ENCODE measurements at places on chromosomes 12 and 14.

DNA sequence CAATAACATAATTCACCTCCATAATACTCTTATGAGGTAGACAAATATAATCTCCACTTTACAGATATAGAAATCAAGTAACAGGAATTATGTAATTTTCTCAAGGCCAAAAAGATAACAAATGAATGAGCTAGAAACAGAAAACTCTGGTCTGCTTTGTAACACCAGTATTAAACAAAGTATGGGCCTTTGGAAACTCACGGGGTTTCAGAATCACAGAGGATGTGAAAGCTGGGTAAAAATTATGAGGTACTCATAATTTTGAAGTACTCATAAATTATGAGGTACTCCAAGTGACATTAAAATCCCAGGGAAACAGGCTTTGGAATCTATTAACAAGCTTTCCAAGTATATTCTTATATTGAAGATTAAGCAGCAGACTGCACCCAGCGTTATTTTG, 140.2 kb downstream of the MED13L start:
- DNase-seq: no peak

- no peak for DNase-seq
Measured at GRCh38 chr12:3101309-3102024, 24.3 kb downstream of the TSPAN9 start.

GRCh38 chr12:90102957-90103652, 394.5 kb upstream of the ATP2B1 start:
- DNase-seq: peak; percentile 57

DNA sequence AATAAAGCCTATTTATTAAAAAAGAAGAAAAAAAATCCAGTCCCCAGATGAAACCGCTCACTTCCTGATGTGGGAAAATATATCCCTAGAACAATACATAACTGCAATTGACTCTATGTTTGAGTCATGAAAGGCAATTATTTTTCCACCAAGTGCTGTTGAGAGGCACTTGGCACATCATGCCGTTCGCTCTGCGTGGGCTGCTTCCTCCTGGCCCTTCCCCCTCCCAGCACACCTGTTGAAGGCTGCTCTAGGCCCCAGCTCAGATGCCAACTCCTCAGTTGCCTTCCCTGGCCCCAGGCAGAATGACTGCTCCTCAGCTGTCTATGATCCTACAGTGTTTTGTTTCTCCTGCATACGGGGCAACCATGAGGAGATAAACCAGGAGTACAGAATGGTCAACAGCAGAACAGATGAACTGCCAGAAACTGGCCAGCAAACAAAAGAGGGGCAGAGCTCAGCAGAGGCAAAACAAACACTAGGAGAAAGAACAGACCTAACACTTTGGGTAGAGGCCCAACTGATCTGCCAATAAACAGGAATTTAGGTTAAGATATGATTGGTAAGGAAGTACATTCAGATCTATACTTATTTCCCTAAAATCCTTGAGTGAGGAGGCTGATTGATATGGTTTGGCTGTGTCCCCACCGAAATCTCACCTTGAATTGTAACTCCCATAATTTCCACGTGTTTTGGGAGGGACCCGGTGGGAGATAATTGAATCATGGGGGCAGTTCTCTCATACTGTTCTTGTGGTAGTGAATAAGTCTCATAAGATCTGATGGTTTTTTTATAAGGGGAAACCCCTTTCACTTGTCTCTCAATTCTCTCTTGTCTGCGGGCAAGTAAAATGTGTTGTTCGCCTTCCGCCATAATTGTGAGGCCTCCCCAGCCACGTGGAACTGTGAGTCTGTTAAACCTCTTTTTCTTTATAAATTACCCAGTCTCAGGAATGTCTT, 58.6 kb downstream of the SLC38A1 start:
- no peak for DNase-seq

DNA sequence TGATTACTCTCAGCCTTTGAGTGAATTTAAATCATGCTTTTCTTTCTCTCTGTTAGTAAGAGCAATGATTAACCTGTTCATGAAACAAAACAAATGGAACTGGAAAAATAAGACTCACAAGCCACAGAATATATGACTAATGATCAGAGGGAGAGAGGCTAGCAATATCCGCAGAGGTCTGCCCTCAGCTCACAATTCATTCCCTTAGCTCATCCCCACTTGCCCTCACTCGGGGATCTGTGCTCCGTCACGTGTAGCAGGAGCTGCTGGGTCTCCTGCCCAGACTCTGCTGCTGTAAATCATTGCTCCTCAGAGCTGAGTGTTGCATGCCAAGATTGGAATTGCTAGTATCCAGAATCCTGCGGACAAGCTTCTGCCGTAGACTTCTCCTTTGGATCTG, 53.1 kb upstream of the GNG2 start:
- DNase-seq: no peak

GRCh38 chr14:85169381-85169780, 360.6 kb upstream of the FLRT2 start:
- no peak for DNase-seq

DNA sequence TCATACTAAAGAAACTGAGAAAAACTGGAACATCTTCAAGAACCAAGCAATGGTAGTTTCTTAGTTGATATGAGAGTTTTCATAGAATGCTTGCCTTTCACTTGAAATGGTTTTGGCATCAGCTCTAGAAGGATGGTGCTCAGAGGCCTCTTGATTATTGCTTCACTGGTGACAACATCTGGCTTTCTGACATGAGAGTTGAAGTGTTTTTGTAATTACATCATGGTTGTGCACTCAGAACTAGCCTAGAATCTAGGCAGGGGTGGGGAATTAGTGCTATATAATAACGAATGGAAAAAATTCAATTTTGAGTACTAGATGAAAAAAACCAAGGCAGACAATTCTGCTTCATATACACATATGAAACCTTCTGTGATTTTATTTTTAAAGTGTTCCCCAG, 172.8 kb upstream of the LMNTD1 start:
- DNase-seq: no peak

GRCh38 chr14:103546652-103547454, 15.6 kb downstream of the BAG5 start:
- peak; percentile 96 for DNase-seq

- no peak for DNase-seq
Measured at GRCh38 chr12:110314308-110314707, 33.3 kb downstream of the ATP2A2 start.
